ENCODE measurements at places on chromosomes 3 and 15. TPM values are rescaled to one million over a fixed set of nuclear protein-coding genes. Genes with fewer than 3 reads are reported as not detected.
A peak's percentile ranks its signal among the peaks of the same experiment; 100 is the strongest.

GRCh38 chr15:51708013-51708412 lies 26.7 kb downstream of the SCG3 start:
- DNase-seq = no peak

- DNase-seq = no peak
Observed at GRCh38 chr3:171646357-171647133, 163.7 kb downstream of the PLD1 start.

DNA sequence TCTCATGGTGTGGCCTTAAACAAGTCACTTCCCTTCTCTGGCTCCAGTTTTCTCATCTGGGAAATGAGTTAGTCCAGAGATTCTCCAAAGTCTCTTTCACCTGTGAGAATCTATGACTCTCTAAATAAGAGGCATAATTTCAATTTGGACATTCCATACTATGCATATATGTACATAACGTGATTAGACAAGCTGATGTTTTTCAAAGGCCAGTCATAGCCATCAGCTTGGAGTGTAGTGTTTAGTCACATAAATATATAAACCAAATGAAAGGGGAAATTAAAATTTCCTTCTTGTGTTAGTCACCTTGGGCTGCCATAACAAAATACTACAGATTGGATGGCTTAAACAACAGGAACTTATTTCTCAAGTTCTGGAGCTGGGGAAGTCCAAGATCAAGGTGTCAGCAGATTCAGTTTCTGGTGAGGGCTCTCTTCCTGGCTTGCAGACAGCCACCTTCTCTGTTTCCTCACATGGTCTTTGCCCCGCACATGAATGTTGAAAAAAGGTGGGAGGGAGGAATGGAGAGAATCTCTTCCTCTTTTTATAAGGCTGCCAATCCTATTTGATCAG lies 19.4 kb downstream of the TMEM41A start:
- no peak for DNase-seq

DNA sequence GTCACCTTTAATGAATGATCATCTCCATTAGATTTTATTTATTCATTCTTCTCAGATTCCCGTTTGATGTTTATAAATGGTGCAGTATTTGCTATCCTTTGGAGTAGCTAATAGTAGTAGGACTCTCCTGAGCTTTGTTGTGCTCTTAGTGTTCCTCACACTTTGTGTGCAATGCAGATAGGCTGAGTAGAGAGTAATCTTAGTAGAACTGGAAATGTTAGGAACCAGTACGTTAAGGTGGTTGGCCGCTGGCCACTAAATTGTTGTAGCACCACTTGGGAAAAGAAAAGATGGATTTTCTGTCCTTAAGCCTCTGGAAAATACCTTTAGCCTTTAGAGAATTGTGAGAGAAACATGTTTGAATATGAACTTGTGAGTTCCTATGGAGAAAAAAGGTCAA lies 19.9 kb upstream of the EBLN2 start:
- no peak for DNase-seq

GRCh38 chr3:98500019-98500418 lies 2.5 kb downstream of the OR5K2 start:
- DNase-seq = no peak

DNA sequence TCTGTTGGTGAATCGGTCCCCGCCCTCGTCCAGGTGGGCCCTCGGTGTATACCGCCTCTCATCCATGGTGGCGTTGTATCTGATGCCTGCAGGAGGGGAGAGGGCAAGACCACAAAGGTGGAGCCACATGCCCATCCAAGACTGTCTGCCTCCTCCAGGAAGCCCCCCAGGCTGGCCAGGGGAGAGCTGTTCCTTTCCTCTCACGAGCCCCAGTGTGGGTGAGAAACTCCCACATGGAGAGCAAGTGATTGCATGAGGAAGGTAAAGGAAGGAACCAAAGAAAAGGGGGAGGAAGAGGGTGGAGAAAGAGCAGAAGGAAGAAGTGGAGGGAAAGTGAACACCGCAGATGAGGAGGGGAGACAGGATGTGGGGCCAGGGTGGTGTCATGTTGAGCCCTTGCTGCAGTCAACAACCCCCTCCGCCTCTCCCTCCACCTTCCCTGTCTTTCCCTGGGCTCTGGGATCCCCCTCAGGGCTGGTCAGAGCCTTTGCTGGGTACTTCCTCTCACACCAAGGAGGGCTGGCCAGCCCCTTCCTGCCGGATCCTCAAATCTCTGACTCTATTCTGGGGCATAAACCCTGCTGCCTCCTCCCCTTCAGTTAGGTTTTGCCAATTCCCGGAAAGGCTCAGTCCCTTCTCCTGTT lies 49.3 kb downstream of the FEM1B start:
- DNase-seq = no peak

DNA sequence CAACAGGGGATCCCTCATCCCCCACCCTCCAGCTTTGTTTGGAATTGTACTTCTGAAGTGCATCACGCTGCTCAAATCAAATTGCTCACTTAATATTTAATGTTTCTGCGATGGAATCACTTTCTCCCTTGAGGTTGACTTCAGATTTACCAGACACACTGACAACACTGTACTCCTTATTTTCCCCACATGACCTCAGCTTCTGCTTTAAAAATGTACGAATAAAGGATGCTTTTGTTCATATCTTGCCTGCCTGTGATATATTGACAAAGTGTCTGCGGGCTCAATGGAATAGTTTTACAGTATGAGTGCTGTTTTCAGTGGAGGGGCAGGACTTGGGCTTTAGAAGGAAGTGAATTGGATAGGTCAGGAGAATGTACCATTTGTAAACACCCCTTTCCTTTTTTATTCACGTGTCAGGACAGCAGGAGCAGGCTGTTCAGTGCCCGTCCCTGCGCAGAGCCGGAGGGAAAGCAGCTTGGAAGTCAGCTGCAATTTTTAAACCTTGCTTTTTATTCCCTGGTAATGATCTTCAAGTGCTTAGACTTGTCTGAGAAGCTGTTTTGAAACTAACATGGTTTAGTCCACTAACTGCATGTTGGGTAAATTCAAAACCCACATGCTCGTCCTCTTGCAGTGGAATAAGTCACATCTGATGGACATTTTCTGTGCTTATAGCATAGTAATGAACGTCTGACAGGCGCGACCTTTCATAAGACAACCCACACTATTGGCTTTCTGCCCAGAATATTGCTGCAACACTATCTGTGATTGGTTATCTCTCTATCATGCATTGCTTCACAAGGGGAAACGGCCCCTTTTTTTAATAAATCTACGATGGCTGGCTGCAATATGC lies 29.9 kb downstream of the MBNL1 start:
- DNase-seq = peak; percentile 56

GRCh38 chr15:41011055-41011815 lies 58.0 kb downstream of the CHAC1 start:
- DNase-seq = no peak

DNA sequence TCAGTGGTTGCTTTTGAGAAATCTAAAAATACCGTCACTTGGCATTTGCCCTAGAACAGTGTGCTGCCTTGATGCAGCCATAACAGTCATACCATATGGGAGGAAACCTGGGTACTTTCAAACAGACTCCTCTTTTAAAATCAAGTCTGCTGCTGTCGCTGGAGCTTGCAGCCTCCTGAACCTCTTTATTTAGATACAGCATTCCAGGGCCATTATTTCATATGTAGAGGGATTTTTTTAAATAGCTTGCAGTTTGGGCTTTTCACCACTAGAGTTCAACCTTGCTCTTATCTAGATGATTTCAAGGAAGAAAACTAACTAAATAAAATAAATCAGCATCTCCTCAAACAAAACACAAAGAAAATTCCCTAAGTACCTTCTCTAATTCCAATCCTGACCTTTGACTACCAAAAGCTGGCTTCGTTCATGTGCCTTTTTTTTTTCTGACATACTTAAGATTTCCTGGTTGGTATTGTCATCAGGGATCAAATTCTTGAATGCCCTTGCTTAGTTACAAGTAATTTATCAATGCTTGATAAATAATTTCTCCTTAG lies 111.6 kb downstream of the KBTBD8 start:
- no peak for DNase-seq

DNA sequence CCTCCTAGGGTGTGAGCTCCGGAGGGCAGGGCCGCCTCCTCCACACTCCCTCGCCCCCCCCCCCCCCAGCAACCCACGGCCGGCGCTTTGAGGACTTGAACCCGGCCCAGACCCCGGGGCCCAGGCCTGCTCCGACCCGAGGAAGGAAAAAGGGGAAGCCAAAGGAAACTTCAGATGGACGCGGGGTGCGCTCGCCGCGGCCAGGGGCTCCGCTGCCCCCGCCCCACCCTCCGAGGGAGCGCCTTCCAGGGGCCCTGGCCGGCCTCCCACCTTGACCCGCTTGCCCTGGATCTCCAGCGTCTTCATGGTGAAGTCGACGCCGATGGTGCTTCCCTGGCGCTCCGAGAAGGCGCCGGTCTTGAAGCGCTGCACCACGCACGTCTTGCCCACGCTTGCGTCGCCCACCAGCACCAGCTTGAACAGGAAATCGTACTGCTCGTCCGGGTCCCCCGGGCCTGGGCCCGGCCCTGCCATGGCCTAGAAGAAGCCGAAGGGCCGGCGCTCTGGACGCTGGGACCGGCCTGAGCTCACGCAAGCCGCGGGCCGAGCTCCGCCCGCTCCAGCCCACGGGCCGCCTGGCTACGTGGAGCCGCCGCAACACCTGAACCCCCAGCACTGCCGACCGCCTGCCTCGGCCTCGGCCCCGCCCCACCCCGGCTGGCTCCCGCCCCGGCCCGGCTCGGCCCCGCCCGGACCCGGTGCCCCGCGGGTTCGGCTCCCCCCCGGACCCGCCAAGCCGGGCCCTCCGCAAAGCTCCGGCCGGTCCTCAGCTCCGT lies 400 bp downstream of the RAB43 start:
- DNase-seq = peak; percentile 60

GRCh38 chr3:26104851-26105251 lies 315.0 kb downstream of the OXSM start:
- DNase-seq = no peak

GRCh38 chr3:171323938-171324536 lies 136.2 kb downstream of the TNIK start:
- DNase-seq = no peak

DNA sequence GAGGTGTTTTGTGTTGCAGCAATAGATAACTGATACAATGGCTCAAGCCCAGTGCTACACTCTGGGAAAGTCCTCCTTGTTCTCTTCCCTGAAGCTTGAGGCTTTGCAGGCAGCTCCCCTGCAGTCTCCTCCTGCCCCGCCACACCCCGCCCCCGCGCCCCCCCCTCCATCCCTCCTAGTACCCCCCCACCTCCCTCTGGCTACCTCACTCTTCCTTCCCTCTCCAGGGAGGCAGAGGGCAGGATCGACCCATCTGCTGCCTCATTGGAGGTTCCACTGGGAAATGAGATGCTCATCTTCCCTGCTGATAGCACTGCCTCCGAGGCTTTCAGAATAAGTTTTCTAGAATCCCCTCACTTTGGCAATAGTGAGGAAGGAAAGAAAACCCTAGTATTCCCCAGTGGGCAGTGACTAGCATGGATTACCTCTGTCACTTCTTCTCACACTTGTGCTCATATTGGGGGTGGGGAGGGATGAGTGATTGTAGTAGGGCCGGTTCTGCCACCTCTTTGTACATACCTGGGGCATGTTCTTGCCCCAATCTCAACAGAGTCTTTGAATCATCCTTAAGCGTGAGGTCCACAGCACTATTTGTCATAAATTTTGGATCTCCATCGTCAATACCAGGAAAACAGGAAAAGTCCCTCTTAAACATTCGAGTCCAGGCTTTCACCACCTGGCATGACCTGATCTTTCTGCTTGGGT lies 16.3 kb upstream of the RAB7A start:
- DNase-seq = no peak

Gene CD80
- total RNA-seq = not detected

All from Right ventricle myocardium superior (tissue), 1 donor.